Esophagus squamous epithelium (tissue), 5 donors: ENCODE measurements at places on chromosomes 7 and 10.

DNA sequence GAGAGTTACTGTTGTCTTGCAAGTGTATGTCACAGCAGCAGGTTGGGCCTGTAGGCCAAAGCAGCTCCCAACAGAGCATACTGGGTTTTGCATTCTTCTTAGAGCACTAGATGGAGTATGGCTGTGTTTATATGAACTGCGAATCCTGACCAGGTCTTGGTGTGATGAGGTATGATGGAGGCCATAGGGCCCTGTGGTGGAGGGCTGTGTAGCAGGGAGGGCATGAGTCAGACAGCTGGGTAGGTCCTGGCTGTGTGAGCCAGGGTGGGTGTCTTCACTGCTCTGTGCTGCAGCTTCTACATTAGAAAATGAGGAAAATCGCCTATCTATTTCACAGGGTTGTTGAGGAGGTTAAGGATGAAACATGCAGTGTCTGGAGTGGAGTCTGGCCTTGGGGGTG lies 124.2 kb downstream of the BUB3 start:
- DNase-seq = no peak

- DNase-seq = no peak
These were observed 147.6 kb downstream of the GPR85 start for GRCh38 chr7:112938863-112939573.

DNA sequence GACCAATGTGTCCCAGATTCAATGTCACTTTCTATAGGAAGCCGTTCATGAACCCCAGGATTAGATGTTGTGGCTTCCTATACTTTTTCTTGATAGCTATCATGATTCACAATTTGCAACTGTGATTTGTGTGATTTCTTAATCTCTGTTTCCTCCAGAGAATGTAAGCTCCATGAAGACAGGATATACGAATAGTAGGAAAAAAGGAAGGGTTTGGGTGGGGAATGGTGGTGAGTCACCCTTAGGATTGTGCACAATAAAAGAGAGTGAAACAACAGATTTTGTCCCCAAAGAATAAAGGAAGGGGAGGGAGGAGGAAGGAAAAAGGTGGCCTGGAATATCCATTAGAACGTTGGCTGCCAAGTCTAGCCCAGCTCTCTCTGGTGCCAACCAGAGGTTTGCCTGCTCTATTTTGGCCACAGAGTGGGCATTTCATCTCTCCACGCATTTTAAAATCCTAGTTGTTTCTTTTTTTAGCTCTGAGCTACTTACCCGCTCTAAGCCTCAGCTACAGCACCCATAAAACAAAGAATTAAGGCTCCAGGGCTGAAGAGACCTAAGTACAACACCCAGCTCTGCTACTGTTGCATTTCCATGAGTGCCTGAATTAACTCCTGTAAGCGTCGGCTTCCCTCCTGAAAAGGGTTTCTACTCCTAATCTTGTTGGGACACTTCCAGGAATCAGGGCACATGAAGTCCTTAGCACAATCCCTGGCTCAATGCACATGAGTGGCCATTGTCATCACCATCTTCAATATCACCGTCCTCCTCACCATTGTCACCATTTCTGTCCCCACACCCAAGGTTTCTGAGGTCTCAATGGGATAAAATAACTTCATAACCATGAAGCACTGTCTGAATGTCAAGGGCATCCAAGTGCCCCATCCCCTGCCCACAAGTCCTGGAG lies 3.5 kb downstream of the HK1 start:
- DNase-seq = no peak

GRCh38 chr10:6497620-6498019 lies 82.5 kb downstream of the PRKCQ start:
- DNase-seq = no peak

GRCh38 chr7:129332254-129333035 lies 101.8 kb upstream of the STRIP2 start:
- DNase-seq = no peak

- DNase-seq = no peak
These were observed 56.9 kb downstream of the SORBS1 start for GRCh38 chr10:95504246-95504691.
